ENCODE measurements at places on chromosomes 5 and 9.

GRCh38 chr5:133697536-133698258 is 85.4 kb upstream of the FSTL4 start:
- DNase-seq, result no peak

DNA sequence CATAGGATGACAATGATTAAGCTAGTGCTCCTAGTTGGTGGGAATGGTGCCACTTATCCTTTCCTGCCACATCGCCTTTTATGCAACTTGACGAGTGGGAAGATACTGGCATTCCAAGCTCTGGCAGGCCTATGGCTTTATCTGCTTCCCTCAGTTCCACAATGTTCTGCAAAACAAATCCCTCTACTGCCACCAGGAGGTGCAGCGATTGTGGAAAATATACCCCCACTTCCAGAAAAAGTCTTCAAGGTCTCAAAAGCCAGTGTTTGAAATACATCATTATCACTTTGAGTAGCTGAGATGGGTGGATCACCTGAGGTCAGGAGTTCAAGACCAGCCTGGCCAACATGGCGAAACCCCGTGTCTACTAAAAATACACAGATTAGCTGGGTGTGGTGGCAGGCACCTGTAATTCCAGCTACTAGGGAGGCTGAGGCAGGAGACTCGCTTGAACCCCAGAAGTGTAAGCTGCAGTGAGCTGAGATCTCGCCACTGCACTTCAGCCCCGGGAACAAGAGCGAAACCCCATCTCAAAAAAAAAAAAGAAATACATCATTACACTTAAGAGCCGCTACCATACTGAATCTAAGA is 3.4 kb downstream of the CLINT1 start:
- peak; percentile 78 for DNase-seq

- no peak for DNase-seq
Measured at GRCh38 chr9:115469841-115470240, 351.9 kb upstream of the TNC start.

DNA sequence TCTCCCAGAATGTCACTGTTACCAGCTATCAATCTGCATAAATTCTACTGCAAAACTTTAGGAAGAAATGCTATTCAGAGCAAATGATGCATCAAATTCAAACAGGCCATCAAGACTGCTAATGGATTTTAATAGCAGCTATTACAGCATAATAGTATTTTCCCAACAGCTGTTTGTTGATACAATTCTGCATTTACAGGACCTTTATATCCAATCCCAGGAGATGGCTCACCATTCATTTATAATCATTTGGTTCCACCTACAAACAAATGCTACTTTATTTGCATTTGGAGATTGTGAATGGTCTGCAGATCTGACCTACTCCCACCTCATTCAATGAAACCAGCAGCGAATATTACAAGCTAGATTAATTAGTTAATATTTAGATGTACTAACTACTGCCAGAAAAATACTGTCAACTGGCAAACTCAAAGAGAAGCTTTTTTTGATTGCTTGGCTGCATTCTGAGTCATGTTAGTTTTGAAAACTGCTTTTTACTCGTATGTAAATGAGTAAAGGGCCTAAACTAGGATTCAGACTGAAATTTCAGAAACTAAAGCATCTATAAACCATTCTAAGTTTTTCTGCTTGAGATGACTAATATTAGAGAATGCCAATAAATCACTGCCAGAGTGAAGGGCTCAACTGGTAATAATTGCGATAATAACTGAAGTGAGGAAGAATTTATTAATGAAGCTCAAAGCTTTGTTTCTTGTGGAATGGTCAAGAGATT is 7.1 kb upstream of the PCA3 start:
- DNase-seq, result no peak

DNA sequence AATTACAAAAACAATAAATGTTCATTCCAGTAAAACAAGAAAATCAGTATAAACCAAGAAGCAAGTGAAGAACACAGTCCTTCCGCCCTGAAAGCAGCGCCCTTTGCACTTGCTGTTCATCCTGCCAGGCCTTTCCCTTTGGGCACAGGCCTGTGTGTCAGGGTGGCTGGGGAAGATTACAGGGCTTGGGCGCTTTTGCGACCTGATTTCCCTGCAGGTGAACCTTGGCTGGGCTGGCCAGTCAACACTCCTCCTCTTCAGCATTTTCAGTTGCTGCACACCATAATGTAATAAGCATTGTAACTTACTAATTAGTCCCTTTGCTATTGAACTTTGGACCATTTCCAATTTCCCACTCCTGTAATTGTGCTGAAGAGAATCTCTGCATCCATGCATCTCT is 38.6 kb upstream of the TDRD7 start:
- no peak for DNase-seq

- DNase-seq, result no peak
Measured at GRCh38 chr5:149521739-149522685, 29.2 kb downstream of the CSNK1A1 start.
